Lung (tissue), 17 donors: ENCODE measurements at places on chromosomes 7 and 10. TPM values are rescaled to one million over a fixed set of nuclear protein-coding genes. Genes with fewer than 3 reads are reported as not detected.

GRCh38 chr7:127732306-127732705 is 80.3 kb downstream of the SND1 start:
- no peak for DNase-seq

GRCh38 chr10:17851611-17852010 is 42.5 kb downstream of the MRC1 start:
- DNase-seq = peak; percentile 25

DNA sequence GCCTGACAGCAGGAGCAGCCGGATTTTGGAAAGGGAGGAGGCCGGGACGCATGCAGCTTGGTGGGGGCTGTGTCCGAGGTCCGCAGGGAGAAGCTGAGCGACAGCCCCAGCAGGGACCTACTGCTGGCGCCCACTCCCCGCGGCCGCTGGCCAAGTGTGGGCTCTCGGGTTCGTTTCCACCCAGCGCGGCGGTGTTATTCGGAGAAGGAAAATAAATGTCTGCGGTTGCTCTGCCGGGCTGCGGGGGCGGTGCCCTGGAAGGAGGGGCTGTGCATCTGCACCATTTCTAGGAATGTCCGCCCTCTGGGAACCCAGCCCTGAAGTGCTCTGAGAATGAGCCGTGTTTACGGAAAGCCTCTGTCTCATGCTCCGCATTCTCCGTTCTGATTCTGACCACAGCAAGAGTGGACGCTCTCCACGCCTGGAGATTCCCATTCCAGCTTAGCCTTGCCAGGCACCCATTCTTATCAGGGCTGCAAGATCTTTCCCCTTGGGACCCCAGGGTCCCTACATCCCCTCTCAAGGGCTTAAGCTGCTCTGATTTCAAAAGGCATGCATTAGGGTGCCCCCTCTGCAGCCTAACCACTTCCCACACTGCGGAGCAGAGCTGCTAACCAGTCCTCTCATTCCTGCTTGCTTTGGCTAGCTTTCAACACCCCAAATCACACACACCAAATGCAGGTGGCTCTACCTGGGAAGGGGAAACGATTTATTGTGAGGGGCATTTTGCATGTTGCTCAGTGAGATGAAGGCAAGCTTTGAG is 256.6 kb upstream of the GLI3 start:
- DNase-seq = peak; percentile 83

DNA sequence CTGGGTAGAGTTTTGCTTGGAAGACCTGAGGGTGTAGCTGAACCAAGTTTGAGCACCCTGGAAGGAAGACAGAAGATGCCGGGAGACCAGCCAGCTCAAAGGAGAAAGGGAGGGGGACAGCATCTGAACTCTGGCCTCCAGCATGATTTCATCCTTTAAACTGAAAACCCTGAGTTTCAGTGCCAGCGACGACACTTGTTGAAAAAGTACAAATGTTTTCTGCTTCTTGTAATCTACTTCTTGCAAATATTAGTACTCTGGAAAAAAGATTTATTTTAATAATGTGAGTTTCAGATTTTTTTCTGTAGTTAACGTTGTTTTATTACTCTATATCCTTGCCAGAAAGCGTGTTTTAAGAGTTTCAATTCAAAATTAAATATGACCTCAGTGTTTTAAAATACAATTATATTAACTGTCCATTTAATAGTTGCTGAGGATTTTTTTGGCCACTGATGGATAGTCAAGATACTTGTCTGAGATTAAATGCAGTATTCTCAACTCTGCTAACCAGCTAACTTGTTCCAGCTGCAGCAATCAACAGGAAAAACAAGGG is 227.7 kb downstream of the MGMT start:
- peak; percentile 95 for DNase-seq

DNA sequence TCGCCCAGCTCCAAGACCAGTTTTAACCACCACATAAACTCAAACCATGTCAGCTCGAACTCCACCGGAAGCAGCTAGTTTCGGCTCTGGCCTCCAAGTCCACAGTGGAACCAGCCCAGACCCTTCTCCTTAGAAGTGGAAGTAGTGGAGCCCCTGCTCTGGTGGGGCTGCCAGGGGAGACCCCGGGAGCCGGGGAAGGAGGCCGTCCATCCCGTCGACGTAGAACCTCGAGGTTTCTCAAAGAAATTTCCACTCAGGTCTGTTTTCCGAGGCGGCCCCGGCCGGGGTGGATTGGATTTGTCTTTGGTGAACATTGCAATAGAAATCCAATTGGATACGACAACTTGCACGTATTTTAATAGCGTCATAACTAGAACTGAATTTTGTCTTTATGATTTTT is 87.5 kb downstream of the RGS10 start:
- DNase-seq = no peak

DNA sequence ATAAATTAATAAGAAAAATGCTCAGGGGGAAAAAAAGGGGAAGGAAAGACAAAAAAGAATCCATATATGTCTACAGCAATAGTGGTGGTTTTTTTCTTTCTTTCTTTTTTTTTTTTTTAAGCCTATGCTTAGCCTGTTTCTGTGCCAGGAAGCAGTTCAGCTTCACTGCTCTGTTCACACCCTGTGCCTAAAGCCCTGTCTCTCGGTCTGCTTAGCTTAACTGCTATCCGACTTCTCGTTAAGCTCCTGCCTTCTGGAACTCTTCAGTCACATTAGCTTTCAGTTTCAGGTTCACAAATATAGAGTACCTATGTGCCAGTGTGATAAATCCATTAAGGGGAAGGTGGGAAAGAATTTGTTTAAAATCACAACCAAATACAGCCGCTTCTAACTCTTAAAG is 26.5 kb upstream of the NRG3 start:
- no peak for DNase-seq

- DNase-seq = peak; percentile 95
Observed at GRCh38 chr10:7563368-7563767, 103.4 kb downstream of the ITIH5 start.

DNA sequence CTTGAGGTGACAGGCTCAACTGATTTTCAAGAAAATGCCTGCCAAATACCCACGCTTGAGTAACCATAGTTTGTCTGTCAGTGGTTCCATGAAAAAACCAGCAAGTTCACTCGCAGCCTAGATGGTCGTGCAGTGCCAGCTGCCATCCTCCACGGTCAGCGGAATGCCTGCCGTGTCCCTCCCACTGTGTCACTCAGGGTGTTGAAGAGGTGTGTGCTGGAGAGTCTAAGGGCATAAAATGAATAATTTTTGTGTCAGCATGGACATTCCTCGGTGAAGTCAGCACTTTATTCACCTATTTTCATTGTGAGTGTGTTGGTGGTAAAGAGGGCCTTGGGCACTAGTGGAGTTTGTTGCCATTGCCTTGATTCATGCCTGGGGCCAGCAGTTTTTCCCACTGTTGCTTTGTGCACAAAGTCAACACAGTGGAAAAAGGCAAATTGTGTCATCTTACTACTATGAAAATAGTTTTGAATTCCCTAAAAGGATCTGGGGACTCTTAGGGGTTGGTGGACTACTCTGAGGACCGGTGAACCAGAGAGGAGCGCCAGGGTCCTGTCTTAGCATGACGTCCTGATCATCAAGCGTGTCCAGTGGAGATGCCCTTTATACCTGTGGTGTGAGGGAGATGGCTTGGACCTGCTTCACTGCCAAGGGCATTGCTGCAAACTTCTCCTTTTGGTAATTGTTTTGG is 17.6 kb downstream of the MINDY4 start:
- no peak for DNase-seq

DNA sequence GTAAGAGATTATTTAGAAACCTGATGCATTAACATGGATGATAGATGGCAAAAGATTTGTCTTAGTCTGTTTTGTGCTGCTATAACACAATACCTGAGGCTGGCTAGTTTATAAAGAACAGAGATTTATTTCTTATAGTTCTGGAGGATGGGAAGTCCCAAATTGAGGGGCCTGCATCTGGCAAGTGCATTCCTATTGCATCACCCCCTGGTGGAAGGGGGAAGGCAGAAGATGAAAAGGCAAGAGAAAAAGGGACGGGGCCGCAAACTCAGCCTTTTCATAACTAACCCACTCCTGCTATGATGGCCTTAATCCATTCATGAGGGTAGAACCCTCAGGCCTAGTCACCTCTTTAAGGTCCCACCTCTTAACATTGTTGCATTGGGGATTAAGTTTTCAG is 153.4 kb upstream of the LRGUK start:
- no peak for DNase-seq

GRCh38 chr7:82615527-82615926 is 171.9 kb upstream of the CACNA2D1 start:
- no peak for DNase-seq

GRCh38 chr7:26916336-26916735 is 51.9 kb upstream of the SKAP2 start:
- no peak for DNase-seq

GRCh38 chr10:121112579-121113384 is 261.6 kb downstream of the WDR11 start:
- DNase-seq = peak; percentile 68

- no peak for DNase-seq
Observed at GRCh38 chr7:158161194-158161593, 426.4 kb downstream of the PTPRN2 start.

GRCh38 chr7:128744366-128744905 is 5.3 kb downstream of the CALU start:
- no peak for DNase-seq

DNA sequence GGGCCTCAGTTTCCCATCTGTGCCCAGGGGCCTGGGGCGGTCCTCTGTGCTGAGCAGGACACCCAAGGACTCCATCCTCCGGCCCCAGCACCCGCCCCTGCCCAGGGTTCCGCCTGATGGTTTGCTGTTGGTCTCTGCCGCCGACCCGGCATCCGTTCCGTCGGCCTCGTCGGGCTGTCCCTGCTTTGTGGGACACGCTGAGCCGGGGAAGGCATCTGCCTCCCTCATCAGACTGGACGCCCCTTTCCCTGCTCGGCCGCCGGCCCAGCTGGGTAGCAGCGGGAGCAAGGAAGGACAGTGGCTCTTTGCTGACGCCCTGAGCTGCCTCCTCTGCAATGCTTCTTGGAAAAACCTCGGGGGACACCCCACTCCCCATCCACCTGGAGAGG is 39.5 kb downstream of the FAM20C start:
- DNase-seq = no peak

GRCh38 chr10:112538168-112538567 is 91.2 kb downstream of the VTI1A start:
- DNase-seq = no peak

DNA sequence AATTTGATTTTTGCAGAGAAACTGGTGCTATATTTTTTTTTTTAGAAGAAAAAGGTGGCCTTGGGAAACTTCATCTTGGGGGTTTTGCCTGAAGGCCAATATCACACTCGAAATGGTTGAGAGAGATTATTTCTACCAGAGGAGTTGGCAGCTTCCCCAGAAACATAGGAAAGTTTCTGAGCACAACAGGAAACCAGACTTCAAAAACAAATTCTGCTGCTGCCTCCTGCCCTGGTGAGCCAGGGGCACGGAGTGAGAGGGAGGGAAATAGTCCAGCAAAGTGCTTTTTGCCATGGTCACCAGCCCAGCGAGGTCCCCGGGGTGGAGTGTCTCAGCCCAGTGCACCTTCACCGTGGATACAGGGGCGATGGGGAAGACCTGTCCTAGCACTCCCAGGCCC is 61.1 kb downstream of the FOXI2 start:
- DNase-seq = peak; percentile 39

DNA sequence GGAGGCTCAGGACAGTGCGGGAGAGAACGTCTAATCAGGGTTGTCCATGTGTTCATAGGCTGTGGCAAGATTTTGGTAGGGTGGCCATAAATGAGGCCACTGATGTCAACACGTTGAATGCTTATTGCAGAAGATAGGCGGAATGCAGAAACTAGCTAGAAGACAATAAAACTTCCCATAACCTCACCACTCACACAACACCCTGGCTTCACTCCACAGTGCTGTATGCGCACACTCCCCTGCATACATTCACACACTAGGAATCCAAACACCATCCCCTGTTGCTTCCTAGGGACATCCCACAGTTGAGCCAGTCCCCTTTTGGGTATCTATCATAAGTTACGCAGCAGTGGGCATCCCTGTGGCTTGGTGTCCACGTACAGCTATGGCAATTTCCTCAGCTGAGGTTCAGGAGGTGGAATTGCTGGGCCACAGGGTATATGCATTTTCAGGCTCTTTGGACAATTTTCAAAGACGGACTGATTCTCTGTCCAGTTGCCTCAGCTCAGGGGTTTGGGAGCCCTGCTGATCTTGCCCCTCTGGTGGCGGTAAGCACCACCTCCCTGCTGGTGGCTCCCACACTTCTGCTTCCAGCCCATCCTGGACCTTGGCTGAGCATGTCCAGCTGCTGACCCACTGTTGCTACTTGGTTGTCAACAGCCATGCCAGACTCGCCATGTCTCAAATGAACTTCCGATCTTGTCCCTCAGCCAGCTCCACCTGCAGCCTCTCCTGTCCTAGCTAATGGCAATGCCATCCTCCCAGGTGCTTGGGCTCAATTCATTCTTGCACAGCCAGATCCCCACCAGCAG is 36.4 kb downstream of the CDH23 start:
- DNase-seq = peak; percentile 88

DNA sequence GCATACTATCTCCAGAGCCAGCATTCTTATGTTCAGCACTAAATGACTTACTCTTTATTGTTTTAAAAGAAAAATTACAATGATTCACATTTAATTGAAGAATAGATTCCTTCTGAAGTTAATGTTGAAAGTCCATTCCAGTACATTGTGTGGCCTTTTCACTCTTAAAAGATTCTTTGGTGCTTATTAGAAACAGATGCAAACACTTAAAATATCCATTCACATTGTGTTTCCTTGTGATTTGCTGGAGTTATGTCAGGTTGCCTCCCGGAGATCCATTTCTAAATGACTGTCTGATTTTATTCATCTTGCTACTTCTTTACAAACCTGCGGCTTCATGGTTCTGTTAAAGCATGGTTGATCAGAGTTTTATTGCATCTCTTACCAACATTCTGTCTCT is 152.8 kb downstream of the FOXP2 start:
- no peak for DNase-seq

DNA sequence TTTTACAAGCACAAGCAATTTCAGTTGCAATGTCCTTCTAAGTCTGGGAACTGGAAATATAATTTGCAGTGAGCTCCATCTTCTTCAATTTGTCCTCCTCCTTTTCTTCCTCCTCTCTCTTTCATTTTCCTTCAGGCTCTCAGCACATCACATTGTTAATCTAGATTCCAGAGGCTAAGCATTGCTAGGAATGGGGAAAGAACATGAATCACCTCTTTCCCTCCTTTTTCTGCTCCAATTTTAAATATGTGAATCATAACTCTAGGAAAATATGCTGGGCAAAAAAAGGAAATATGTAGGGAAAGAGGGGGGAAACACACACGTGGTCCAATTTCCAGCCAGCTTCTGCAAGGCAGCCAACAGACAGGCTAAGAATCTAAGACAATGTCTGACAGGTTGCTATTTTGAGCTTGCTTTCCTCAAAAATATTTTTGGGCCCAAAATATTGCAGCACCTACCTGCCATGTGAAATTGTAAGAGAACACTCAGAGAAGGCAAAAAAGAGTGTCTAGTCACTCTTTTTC is 72.7 kb upstream of the NUPR2 start:
- no peak for DNase-seq

GRCh38 chr7:105325216-105325904 is 63.4 kb downstream of the SRPK2 start:
- no peak for DNase-seq

GRCh38 chr10:34124522-34125035 is 690.5 kb downstream of the PARD3 start:
- no peak for DNase-seq

The MXI1 gene
- total RNA-seq = 20.1 TPM

The ZMIZ1 gene
- 43.7 TPM for total RNA-seq

The TDRD1 gene
- total RNA-seq = 0.25 TPM

The CYP2E1 gene
- total RNA-seq = 1.1 TPM

The NRP1 gene
- total RNA-seq = 188 TPM

The IFT22 gene
- 37.8 TPM for total RNA-seq

The C7orf57 gene
- total RNA-seq = 9.4 TPM

The LIPM gene
- not detected for total RNA-seq
